ENCODE measurements at places on chromosomes 13 and 19.

- no peak for DNase-seq
These were observed 59.6 kb downstream of the PDS5B start for GRCh38 chr13:32645854-32646253.

DNA sequence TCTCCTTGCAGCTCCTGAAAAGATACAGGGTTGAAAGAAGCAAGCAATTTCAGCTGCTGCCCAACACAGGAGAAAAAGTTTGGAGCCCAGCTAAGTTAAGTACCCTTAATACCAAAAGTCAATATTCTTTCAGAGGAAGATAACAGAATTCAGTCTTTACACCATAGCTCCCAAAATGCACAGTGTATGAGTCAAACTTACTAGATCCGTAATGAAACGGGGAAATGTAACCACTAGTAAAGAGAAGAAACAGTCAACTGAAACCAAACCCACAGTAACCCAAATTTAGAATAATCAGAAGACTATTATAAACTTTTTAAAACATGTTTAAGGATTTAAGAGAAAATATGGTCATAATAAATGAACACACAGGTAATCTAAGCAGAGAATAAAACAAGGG, 45.2 kb downstream of the SUCLA2 start:
- no peak for DNase-seq

- no peak for DNase-seq
These were observed 126.7 kb downstream of the STARD13 start for GRCh38 chr13:33158816-33159215.

DNA sequence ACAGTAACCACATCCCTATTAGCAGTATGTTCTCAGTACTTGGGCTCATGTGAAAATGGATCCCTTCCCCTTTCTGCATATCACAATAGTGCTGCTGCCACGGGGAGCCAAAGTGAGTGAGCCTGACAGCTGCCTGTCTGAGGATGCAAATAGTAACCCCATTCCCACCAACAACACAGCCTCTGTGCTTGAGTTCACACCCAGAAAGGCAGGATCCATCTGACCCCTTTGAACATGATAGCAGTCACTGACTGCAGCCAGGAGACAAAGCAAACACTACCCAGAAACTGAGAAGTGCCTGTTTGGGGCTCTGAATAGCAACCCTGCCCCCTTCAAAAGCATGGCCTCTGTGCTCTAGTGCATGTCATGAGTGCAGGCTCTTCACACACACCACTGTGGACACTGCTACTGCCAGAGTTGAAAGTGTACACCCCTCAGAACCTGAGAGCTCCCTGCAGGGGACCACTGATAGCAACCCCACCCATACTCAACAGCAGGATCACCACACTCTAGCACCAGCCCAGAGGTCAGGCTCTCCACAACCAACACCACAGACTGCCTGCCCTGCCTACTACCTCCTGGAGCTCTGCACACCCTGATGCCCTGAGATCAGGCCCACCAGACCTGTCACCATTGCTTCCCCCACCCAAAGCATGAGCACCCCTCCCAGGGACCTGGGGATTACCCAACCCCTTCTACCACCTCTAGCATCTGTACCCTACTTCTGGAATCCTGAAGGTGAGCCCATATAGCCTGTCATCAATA, 1563.5 kb upstream of the PRR20A start:
- no peak for DNase-seq

GRCh38 chr13:69389899-69390298, 717.7 kb upstream of the ATXN8OS start:
- DNase-seq: no peak

- no peak for DNase-seq
These were observed 45.0 kb downstream of the CBY2 start for GRCh38 chr13:45747071-45747470.

GRCh38 chr13:92802776-92803175, 423.8 kb upstream of the GPC6 start:
- no peak for DNase-seq

DNA sequence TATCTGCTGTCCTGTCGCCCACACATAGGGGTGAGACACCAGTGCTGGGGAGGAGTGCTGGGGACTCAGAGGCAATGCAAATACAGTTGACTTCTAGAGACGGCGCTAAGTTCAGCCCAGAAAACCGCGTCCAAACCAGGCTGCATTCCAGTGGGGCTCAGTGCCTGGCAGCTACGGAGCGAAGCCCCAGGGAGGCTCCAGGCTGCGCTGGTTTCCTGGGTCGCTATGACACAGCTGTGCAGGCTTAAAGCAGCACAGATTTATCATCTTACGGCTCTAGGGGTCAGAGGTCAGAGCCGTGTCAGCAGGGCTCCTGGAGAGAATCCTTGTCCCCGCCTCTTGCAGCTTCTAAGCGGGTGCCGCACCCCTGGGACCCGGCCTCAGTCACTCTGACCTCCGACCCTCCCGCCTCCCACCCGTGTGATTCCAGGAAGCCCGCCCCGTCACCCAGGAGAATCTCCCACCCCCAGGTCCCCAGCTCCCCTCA, 61.6 kb downstream of the ANKRD10 start:
- DNase-seq: no peak

DNA sequence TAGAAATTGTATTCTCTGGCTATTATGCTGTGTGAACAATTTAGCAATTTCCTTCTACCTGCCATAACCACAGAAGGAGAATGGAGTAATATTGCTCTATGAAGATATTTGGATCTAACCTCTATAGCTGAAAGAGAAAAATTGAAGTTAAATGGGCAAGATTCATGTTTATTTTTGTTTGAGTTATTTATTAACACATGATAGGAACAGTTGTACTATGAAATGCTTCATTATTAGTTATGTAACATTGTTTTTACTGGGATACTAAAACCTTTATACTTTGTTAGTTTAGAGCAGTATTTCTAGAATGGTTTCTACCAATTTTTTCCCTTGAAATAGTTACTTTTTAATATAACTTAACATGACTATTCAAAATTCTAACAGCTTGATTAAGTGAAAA, 27.3 kb upstream of the VWA8 start:
- no peak for DNase-seq

- DNase-seq: no peak
These were observed 9.0 kb downstream of the SLC27A1 start for GRCh38 chr19:17479325-17479791.

GRCh38 chr13:96575423-96576320, 418.6 kb downstream of the OXGR1 start:
- DNase-seq: no peak

- DNase-seq: no peak
These were observed 40.5 kb downstream of the TEX26 start for GRCh38 chr13:30972888-30973377.

DNA sequence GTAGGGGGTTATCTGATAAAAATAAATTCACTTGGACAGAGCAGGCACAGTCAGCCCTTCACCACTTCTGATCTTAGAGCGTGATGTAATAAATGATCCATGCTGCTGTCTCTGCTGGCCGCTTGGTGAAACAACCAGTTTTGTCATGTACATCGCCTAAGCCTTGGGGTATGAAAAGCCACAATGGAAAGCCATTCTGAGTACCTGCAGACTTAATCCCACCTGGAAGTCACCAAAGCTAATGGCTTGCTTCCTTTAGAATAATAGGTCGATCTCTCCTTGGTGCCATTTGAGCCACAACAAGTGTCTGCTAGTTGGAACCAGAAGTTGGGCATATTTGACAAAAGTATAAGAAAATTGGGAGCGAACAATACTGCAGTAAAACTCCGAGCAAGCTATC, 1649.7 kb upstream of the SPRY2 start:
- no peak for DNase-seq

DNA sequence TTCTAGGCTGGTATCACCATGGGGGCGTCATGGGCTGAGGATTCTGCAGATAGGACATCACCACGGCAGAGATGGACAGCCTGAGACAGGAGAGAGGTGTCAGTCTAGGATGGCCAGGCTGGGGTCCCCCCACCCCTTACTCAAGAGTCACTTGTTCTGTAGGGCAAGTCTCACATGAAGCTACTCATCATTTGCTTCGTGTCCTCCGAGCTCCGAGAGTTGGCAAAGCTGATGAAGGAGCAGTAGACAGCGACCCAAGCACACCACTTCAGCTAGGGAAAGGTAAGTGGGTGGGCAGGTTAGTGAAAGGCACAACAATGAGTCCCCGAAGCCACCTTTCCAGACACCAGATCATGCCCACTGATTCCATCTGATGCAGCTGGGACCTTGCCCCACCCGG, 1.7 kb downstream of the WDR83 start:
- DNase-seq: no peak

DNA sequence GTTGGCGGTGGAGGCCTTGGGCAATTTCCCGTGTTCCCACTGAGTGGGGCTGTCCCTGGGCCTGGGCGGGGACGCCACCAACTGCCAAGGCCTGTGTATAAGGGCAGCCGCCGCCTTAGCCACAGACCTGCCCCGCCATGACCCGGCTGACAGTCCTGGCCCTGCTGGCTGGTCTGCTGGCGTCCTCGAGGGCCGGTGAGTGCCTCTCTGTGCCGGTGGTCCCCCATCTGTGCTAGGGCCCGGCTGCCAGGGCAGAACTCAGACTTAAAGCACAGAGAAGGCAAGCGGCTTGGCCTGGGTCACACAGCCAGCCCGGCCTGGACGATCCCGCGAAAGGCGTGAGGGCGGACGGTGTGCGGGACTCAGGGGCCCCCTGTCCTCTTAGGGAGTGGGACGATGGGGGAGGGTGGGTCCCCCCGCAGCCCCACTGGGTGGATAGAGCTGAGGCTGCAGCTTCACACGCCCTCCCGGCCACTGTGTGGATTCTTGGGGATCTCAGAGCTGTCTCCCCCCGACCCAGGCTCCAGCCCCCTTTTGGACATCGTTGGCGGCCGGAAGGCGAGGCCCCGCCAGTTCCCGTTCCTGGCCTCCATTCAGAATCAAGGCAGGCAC, at the start of gene AZU1:
AZU1 (plus strand) TSS at position 128 of the 612 bp plus-strand sequence; CDS start at position 138, 10 bp downstream.
- no peak for DNase-seq

DNA sequence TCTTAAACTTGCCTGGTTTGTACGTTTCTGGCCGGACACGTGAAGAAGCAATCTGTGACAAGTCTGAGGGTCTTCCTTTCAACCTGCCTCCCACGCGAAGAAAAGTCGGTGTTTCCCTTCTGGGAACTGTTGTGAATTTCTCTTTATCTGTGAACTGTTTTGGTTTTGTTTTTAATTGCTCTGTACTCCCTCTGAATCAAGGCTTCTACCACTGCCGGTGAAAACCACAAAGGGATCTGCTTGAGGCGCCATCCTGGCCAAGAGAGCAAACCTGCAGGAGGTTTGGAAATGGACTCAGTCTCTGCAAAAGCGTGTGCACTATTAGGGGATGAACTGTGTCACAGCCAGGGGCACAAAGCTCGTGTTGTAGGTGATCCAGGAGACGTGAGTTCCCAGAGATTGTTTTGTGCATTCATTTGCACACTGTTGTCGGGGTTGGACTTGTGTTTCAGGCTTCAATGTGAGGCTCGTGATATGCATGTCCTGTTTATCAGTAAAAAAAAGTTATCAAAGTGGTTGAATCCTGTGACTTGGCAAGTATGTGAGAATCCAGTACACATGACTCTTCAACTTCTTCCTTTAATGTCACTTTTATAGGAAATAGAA, 9.7 kb downstream of the SIGLEC8 start:
- DNase-seq: no peak

- DNase-seq: no peak
These were observed 49.4 kb upstream of the CYP2B6 start for GRCh38 chr19:40941481-40942219.

- no peak for DNase-seq
These were observed 2.8 kb upstream of the SIGLECL1 start for GRCh38 chr19:51247972-51248590.

- no peak for DNase-seq
These were observed 12.7 kb downstream of the SOX1 start for GRCh38 chr13:112079696-112080095.

DNA sequence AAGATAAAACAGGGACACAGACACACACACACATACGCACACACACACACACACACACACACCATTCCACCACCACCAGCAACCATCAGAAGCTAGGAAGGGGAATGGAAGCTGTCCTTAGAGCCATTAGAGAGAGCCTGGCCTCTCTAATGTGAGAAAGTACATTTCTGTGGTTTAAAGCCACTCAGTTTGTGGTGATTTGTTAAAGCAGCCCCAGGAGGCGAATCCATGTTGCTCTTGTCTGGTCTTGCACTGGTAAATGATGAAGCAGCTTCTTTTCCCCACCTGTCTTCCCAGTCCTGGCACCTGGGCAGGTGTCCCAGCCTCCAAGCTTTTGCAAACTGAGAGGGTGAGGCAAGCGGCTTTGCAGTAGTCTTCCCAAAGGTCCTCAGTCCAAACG, 118.9 kb upstream of the KL start:
- no peak for DNase-seq

GRCh38 chr19:31534786-31535657, 185.8 kb upstream of the TSHZ3 start:
- DNase-seq: no peak

DNA sequence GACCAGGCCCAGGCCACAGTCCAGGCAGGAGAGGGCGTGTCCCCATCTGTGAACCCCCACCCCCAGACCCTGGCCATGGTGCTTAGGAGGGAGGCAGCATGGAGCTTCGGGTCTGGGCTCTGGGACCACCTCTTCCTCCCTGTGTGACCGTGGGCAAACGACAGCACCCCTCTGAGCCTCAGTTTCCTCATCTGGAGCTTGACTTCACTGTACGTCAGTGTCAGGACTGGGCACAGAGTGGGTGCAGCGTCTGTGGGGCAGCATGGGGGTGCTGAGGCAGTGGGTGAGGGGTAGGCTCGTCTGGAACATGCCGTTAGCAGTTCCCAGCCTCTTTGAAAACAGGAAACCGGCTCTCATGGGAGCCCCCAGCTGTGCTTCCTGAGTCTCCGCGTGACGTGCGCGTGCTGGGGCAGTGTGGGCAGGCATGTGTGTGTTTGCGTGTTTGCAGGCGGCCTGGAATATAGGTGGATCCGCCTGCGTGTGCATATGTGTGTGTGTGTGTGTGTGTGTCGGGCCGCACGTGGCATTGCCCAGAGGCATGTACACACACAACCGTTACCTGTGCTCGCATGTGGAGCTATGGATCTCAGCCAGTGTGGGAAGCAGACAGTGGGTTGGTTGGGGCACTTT, 15.8 kb downstream of the ARRDC2 start:
- DNase-seq: peak; percentile 88

DNA sequence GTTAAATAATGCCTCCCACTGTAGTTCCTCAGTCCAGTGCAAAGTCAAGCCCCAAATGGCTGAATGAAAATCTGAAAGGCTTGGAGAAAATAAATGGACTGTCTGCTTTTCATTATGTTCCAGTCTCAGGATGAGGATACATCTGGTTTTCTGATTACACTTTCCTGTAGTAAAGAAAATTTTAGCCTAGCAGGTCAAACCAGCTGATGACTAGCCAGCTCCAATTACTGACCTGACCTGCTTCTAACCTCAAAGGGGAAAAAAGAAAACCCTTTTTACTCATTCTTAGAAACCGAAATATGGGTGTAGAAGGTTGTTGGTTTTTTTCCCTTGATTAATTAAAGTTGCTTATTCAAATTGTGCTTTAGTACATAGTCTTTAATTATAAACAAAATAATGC, 418.4 kb downstream of the EFNB2 start:
- DNase-seq: no peak

DNA sequence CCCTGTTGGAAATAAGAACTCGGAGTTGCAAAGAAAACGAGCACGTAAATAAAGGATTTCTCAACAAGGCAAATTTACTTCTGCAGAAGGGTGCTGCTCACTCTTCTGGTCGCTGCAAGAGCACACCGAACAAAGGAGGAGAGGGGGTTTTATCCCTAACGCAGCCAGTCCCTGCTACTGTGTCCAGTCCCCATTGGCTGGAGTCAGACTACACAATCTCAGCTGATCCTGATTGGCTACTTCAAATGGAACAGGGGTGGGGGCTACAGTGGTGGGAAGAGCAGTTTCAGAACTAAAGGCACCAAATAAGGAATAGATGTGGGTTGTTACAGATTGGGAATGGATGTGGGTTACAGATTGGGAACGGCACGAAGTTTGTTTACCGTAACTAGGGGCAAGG, 63.9 kb upstream of the MCF2L start:
- no peak for DNase-seq

All from stimulated activated naive CD4-positive, alpha-beta T cell (primary cell).